Frontal cortex (tissue), 4 donors: ENCODE measurements at places on chromosomes 4 and X. TPM values are rescaled to one million over a fixed set of nuclear protein-coding genes. Genes with fewer than 3 reads are reported as not detected.

DNA sequence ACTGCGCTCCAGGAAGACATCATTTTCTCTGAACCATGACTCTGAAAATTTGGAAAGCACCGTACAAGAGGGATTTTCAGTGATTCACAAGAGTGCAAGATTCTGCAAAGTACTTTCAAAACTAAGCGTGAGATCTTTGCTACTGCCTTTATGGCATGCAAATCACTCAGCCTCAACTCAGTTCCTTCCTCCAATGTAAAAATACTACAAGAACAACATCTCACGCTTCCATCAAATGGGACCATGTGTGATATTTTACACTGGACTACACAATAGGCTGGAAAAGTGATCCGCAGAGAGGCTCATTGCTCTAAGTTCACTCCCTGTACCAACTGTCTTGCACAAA lies 674 bp upstream of the IL15 start:
- DNase-seq, result no peak

GRCh38 chrX:16319929-16320328 lies 152.6 kb downstream of the MAGEB17 start:
- DNase-seq, result no peak

DNA sequence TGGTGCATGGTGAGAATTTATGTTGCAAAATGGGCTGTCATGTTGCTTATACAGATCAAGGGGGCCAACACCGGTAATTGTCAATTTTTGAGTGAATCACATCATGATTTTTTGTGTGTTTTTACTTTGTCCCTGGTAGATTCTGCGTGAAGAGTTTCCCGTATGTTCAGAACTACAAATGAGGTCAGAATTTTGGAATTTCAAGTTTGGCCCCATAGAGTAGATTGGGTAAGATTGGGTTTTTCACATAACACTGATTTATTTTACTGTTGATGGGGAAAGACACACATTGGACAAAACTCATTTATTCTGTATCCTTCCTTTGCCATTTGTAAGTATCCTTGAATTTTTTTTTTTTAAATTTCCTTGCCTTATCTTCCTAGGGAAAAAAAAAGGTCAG lies 158.5 kb upstream of the MXRA5 start:
- DNase-seq, result no peak

DNA sequence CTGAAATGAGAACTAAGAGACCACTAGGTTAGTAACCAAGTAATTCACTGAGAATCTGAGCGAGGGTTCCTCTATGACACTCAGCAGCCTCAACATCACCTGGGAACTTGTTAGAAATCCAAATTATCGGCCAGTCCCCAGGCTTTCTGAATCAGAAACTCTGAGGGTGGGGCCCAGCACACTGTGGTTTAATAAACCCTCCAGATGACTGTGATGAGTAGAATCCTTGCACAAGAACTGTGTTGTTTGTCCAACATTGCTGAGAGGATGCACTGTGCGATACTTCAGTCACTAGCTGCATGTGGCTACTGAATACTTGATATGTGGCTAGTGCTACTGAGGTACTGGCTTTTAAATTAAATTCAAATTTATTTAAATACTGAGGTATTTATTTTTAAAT lies 243.9 kb downstream of the MAML3 start:
- DNase-seq, result no peak

DNA sequence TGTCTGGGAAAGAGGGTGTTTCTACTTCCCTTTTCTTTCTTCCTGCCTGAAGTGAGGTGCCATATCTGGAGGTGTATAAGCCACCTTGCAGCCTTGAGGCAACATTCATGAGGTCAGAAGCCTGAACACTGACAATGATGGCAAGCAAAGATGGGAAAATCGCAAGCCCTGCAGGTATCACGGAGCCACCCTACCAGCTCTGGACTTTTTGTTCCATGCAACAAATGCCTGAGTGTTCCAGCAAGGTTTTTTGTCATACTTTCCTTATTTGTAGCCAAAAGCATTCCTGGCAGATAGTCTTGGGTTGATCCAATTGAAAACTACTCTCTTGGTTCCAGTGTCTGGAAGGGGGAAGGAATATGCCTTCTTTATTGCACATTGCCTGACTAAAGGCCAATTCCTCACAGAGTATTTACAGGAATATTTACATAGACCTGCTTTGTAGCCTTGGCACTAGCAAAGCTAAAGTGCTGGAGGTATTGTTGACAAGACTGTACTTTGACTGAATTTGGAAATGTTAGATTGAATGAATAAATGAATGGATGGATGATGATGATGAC lies 14.4 kb upstream of the SOD3 start:
- no peak for DNase-seq

SUPT20HL1 gene
- not detected for total RNA-seq

SLC9A7 gene
- total RNA-seq, result 30.6 TPM
